ENCODE measurements at places on chromosomes 1 and 21. TPM values are rescaled to one million over a fixed set of nuclear protein-coding genes. Genes with fewer than 3 reads are reported as not detected.

DNA sequence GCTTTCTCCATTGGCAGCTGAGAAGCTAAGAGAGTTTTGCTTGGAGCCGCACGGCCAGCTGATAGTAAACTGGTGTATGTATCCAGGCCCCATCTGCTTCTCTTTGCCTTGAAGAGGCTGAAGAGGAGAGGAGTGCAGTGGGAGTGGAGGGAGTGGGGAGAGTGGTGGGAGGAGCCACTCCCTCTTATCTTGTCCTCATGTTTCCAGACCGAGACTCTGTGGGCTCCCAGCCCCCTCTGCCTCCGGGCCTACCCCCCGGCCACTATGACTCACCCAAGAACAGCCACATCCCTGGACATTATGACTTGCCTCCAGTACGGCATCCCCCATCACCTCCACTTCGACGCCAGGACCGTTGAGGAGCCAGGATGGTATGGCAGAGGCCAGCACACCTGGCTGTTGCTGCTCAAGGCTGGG is 6.0 kb upstream of the LRRC71 start:
- DNase-seq = no peak

DNA sequence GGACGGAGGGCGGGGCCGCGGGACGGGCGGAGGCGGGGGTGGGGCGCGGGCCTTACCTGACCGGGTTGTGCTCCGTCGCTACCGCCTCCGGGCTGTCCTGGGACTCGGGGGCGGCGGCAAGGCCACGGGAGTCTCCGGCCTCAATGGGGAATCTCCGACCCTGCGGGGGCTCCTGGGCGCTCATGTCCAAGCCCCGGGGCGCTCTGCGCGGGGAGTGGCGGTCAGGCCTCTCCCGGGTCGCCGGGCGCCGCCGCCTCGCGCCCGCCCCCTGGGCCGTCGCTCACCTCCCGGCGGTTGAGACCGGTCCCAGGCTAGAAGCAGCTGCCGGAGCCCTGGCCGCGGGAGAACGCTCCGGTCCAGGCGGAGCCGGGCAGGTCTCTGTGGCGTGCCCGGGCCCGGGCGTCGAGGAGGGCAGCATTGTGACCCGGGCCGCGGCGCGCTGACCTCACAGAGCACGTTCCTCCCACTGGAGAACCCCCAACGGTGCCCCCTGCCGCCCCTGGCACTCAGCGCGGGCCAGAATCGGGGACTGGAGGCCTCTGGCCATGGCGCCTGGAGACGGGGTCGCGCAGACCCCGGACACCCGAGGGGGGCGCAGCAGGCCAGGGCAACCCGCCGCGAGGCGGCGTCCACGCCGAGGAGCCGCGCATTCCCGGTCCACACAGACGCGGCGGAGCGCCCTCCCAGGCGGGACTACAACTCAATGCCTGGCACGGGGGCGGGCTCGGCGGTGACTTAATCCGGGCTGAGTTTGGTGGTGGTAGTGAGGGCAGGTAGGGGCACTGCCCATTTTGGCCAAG is 411 bp downstream of the FAM229A start:
- DNase-seq = peak; percentile 81

DNA sequence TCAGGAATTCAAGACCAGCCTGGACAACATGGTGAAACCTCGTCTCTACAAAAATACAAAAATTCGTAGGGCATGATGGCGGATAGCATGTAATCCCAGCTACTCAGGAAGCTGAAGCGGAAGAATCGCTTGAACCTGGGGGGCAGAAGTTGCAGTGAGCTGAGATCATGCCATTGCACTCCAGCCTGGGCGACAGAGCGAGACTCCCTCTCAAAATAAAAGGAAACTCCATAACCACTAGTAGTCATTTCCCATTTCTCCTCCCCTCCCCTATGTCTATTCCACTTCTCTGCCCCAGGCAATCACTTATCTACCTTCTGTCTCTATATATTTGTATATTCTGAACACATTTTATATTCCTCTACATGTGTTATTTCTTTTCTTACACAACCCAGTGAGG is 4.0 kb upstream of the CEP350 start:
- DNase-seq = no peak

GRCh38 chr1:245128381-245129101 is 26.2 kb upstream of the KIF26B start:
- no peak for DNase-seq

DNA sequence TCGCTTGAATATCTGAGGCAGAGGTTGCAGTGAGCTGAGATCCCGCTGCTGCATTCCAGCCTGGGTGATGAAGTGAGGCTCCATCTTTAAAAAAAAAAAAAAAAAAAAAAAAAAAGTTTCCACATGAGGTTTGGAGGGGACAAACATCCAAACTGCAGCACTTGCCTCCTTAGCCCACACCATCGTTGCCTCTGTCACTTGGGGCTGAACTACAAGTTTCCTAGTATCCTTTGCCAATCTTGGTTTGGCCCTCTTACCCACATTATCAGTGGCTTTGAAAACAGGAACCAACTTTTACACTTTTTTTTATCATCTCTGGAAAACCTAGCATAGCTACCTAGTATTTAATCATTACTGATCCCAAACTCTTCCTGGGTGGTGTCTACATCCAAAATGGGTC is 59.2 kb downstream of the CLSTN1 start:
- DNase-seq = no peak

DNA sequence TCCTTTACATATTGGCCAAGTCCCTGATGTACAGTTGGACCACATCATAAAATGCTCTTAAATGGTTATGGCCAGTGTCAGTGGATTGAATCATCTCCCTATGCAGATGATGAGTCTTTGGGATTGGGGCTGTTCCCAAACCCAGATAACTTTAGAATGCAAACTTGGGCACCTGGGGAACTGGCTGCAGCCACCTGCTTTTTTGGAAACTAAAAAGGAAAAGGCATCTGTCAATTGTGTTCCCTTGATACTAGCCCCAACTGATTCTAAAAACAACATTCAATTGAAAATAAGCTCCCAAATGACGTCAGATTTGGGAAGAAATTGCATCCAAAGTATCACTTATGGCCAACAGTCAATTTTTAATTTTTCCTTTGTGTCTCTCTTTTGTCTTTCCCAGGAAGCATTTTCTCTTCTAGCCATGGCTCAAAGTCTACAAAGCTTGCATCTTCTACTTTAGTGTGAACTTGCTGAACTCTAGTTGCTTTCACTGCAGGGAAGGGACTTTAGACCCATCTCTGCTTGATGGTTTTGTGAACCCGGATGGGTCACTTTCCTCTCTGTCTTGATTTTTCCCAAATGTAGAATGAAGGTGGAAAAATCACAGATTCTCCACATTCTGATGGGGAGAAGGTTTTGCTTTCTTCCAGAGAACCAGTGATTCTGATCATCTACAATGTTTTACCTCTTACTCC is 402.3 kb upstream of the USP24 start:
- DNase-seq = peak; percentile 93

GRCh38 chr1:47972864-47973432 is 24.2 kb downstream of the TRABD2B start:
- no peak for DNase-seq

- no peak for DNase-seq
Observed at GRCh38 chr1:196466166-196466565, 142.1 kb downstream of the KCNT2 start.

- no peak for DNase-seq
Observed at GRCh38 chr1:53295726-53296116, 32.1 kb downstream of the LRP8 start.

- peak; percentile 43 for DNase-seq
Observed at GRCh38 chr1:107975851-107976250, 10.9 kb upstream of the VAV3 start.

DNA sequence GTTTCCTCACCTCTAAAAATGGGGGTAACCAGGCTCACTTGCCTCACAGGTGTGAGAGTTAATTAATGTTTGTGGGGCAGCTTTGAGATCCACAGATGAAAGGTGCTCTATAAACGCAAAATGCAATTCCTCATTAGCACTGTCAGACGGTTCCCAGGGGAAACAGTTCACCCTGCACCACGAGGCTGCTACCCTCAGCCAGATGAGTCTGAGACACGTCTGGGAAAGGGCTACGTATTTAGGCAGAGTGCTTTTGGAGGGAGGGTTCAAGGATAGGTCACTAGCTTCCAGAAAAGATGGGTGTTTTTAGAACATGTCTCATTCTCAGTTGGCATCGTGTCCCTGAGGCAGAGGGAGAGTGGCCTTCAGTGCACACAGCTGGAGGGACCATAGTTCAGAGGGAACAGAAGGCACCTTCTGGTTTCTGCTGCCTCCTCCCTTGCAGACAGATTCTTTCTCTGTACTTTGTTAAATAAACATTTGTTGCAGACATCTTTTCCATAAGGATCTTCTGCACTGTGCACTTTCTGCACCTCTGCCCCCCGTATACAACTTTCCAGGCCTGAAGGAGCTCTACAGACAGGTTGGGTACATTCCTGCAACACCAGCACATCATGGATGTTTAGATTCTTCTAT is 139.9 kb downstream of the CLIC6 start:
- DNase-seq = no peak

- no peak for DNase-seq
Observed at GRCh38 chr1:20250340-20250989, 40.2 kb upstream of the VWA5B1 start.

DNA sequence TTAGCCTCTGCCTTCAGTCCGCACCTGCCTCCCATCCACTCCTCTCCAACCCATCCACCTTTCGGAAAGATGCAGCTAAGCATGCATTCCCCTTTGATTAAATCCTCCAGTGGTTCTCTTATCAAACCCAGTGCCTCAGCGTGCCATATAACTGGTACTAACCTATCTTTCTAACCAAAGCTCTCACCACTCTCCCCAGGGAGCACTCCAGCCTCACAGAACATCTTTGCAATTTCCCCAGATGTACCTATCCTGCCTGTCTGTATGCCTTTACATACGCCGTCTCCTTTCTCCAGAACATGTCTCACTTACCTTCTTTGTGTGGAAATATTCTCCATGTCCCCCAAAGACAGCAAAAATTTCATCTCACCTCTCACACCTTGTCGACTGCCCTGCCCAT is 80.0 kb downstream of the SLC25A24 start:
- no peak for DNase-seq

DNA sequence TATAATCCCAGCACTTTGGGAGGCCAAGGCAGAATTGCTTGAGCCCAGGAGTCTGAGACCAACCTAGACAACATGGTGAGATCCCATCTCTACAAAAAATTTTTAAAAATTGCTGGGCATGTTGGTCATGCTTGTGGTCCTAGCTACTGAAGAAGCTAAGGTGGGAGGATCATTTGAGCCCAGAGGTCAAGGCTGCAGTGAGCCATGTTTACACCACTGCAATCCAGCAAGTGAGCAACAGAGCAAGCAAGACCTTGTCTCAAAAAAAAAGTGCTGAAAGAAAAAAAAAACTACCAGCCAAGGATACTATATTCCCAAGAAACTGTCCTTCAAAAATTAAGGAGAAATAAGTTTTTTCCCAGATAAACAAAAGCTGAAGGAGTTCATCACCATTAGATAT is 78.1 kb downstream of the SH3GLB1 start:
- DNase-seq = no peak

DNA sequence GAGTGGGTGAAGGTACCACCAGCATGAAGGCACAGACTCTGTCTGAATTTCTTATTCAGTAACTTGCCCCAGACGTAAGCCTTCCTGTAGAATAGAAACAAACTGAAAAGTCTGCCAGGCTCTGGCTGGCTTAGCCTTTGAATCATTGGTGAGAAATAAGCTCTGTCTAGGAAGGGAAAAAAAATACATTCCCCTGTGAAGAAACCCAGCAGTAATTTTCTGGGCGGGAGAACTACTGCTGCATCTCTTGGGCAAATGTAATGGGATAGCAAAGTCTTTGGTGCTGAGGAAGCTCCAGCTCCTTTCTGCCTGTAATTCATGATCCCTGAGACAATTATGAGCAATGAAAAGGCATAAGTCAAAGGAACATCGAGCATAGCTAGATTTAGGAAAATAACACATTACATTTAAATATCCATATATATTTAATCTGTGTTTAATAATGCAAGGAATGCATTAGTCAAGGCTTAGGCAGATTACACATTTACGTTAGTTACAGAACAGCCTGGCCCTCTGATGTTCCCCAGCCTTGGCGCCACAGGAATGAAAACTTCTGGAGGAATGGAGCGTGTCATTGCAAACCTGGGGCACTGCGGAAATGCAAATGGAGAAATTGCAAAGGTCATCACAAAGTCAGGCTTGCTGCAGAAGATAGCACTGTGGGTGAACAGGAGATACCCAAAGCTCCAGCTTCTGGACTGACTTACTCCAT is 216.3 kb upstream of the CAMK1G start:
- no peak for DNase-seq

- no peak for DNase-seq
Observed at GRCh38 chr1:23651069-23651808, 40.4 kb upstream of the RPL11 start.

DNA sequence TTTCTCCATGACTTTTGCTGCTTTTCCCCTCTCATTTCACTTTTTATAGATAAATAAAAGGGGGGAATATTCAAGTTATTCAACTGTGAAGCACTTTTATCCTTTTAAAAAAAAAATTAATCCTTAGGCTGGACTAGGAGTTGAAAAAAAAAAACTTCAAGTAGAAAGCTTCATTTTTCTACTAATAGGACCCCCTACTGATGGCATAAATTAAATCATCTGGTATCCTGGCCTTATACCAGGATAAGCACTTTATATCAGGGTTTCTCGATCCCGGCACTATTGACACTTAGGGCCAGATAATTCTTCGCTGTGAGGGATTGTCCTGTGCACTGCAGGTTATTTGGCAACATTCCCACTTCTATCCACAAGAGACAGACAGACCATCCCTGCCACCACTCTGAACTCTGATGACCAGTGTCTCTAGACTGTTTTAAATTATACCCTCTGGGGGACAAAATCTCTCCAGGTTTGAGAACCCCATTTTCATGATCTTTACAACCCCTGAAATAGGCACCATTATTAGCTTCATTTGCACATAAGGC is 17.6 kb downstream of the USP33 start:
- no peak for DNase-seq

- DNase-seq = peak; percentile 30
Observed at GRCh38 chr1:72281637-72282270, 585 bp downstream of the NEGR1 start.

- DNase-seq = no peak
Observed at GRCh38 chr1:30196457-30196856, 526.9 kb downstream of the MATN1 start.

- no peak for DNase-seq
Observed at GRCh38 chr1:26161415-26162219, 2.7 kb downstream of the FAM110D start.

DNA sequence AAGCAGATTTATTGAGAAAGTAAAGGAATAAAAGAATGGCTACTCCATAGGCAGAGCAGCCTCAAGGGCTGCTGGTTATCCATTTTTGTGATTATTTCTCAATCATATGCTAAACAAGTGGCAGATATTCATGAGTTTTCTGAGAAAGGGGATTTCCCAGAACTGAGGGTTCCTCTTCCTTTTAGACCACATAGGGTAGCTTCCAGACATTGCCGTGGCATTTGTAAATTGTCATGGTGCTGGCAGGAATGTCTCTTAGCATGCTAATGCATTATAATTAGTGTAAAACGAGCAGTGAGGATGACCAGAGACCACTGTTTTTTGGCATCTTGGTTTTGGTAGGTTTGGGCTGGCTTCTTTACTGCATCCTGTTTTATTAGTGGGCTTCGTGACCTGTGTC is 16.8 kb upstream of the FMN2 start:
- no peak for DNase-seq

RIPK4 gene
- 0.17 TPM for polyA plus RNA-seq

C1orf87 gene
- polyA plus RNA-seq = 0.98 TPM

GNG4 gene
- 0.84 TPM for polyA plus RNA-seq

HSPG2 gene
- polyA plus RNA-seq = 216 TPM

HMCN1 gene
- polyA plus RNA-seq = 21.6 TPM

SH2D5 gene
- 0.33 TPM for polyA plus RNA-seq

LIPI gene
- polyA plus RNA-seq = 0.42 TPM

MATN1 gene
- 2.1 TPM for polyA plus RNA-seq

CHIA gene
- not detected for polyA plus RNA-seq

KRTAP21-1 gene
- not detected for polyA plus RNA-seq

MAGI3 gene
- polyA plus RNA-seq = 13.4 TPM

HES4 gene
- polyA plus RNA-seq = 12.8 TPM

LENEP gene
- polyA plus RNA-seq = not detected

ITPKB gene
- 23.9 TPM for polyA plus RNA-seq

Measured in muscle of back (tissue), 13 donors.